ENCODE measurements at places on chromosomes 12 and 14.

GRCh38 chr12:10140001-10140400 lies 10.0 kb upstream of the CLEC7A start:
- no peak for DNase-seq

DNA sequence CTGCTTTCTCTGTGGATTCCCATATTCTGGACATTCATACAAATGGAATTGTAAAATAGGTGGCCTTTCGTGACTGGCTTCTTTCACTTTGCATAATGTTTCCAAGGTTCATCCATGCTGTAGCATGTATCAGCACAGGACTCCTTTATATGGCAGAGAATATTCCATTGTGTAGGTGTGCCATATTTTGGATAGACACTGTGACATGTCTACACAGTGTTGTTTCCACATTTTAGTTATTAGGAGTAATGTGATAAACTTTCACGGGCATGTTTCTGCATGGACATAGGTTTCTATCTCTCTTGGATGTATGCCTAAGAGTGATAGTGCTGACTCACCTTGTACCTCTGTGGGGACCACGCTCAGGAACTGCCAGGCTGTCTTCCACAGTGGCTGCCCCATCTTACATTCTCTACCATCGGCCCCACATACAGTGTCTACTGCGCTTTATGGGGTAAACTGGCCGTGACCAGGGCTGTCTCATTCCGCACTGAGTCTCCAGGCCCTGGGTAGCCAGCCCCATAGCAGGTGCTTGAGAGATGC lies 7.1 kb upstream of the KRT84 start:
- DNase-seq, result no peak

- no peak for DNase-seq
Observed at GRCh38 chr12:123034022-123034541, 53.6 kb downstream of the ARL6IP4 start.

GRCh38 chr12:81987371-81987770 lies 228.2 kb upstream of the PPFIA2 start:
- no peak for DNase-seq

DNA sequence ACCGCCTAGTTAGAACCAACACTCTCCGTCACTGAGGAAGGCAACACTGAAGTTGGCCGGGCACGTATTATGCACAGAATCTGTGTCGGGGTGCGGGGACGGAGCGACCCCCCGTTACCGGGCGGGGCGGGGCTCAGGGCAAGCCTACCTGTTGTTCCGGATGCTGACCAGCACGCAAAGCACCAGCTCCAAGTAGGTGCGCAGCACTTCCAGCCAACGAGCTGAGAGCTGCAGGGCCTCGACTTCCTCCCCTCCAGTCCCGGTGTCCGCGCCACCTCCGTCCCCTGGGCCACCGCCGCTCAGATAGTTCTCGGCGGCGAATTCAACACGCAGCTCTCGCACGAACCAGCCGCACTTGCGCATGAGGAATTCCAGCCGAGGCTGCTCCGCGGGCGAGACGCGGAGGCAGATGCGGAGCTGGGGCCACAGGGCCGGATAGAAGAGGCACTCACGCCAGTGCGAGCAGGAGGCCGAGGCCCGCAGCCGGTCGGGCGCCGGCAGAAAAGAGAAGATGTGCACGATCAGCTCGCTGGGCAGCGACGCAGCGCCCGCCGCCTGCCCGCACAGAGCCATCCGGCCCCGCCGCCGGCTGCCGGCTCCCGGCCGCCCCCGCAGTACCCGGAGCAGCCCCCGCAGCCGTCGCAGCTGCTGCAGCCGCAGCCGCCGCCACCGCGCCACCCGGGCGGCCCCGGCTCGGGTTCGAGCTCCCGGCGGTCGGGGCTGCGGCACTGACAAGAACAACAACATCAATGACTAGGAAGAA lies 636 bp downstream of the FBXO33 start:
- peak; percentile 15 for DNase-seq

Data from stimulated activated CD8-positive, alpha-beta memory T cell treated with anti-CD3 and anti-CD28 coated beads, Interleukin-15, amount 100 ng/mL, for 24 hours (primary cell).